ENCODE measurements at places on chromosomes 3 and 15. TPM values are rescaled to one million over a fixed set of nuclear protein-coding genes. Genes with fewer than 3 reads are reported as not detected.
A peak's percentile ranks its signal among the peaks of the same experiment; 100 is the strongest.

DNA sequence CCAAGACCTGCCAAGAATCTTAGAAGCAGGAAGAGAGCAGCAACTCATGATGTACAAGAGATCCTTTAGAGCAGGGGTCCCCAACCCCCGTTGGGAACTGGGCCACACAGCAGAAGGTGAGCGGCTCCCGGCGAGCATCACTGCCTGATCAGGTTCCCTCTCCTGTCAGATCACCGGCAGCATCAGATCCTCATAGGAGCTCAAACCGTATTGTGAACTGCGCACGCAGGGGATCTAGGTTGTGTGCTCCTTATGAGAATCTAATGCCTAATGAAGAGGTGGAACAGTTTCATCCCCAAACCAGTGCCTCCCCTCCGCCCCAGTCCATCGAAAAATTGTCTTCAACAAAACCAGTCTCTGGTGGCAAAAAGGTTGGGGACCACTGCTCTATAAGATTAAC, 13.8 kb downstream of the SLC41A3 start:
- no peaks in the 10 kb centered on the region for H3K27me3 ChIP-seq
- no peak overlapping the region for H3K4me3 ChIP-seq
- peaks cover 4% of the 10 kb centered on the region for H3K36me3 ChIP-seq
- H3K4me1 ChIP-seq, result no peaks in the 10 kb centered on the region
- H3K27ac ChIP-seq, result no peak overlapping the region
- DNase-seq, result no peak

DNA sequence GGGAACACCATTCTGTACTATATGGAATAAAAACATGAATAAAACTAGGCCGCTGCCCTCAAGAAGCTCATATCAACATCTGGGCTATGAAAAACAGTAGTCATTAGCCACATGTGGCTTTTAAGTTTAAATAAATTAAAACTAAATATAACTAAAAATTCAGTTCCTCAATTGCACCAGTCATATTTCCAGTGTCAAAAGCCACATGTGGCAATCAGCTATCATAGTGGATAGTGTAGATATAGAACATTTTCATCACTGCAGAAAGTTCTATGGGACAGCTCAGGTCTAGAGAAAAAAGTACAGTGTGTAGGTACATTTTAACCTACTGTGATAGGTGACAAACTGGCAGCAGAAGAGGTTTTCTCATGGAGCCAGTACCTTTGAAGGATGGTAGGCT, 261.4 kb downstream of the FOXP1 start:
- no peak for DNase-seq
- peaks cover 10% of the 10 kb centered on the region for H3K4me1 ChIP-seq
- H3K27me3 ChIP-seq, result no peaks in the 10 kb centered on the region
- no peak overlapping the region for H3K4me3 ChIP-seq
- H3K36me3 ChIP-seq, result no peaks in the 10 kb centered on the region

DNA sequence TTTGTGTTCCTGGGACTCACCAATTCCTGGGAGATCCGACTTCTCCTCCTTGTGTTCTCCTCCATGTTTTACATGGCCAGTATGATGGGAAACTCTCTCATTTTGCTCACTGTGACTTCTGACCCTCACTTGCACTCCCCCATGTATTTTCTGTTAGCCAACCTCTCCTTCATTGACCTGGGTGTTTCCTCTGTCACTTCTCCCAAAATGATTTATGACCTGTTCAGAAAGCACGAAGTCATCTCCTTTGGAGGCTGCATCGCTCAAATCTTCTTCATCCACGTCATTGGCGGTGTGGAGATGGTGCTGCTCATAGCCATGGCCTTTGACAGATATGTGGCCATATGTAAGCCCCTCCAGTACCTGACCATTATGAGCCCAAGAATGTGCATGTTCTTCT, 16.8 kb downstream of the OR4F15 start:
- no peaks in the 10 kb centered on the region for H3K4me1 ChIP-seq
- H3K36me3 ChIP-seq, result no peaks in the 10 kb centered on the region

DNA sequence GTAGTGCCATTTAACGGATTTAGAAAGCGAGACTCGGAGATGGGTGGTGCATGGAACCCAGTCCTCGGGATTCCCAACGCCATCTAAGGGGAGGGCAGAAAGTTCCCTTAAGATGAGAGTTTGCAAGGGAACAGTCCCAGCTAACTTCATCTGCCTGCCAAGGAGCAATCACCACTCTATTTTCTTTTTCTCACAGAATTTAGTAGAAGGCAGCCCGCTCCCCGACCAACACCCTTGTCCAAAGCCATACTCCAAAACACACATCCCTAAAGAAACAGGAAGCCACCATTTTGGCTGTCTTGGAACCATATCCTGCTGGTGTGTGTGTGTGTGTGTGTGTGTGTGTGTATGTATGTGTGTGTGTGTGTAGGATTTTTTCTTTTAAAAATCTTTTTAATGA, 7.1 kb upstream of the FGD5 start:
- H3K4me1 ChIP-seq, result no peaks in the 10 kb centered on the region
- H3K36me3 ChIP-seq, result no peaks in the 10 kb centered on the region
- peaks cover 5% of the 10 kb centered on the region for H3K27me3 ChIP-seq
- no peak for DNase-seq
- H3K4me3 ChIP-seq, result peak overlapping the region; percentile 70
- H3K27ac ChIP-seq, result peak overlapping the region; percentile 79

CHL1 gene
- 109 TPM for total RNA-seq
